ENCODE measurements at places on chromosomes 12 and 14. TPM values are rescaled to one million over a fixed set of nuclear protein-coding genes. Genes with fewer than 3 reads are reported as not detected.

DNA sequence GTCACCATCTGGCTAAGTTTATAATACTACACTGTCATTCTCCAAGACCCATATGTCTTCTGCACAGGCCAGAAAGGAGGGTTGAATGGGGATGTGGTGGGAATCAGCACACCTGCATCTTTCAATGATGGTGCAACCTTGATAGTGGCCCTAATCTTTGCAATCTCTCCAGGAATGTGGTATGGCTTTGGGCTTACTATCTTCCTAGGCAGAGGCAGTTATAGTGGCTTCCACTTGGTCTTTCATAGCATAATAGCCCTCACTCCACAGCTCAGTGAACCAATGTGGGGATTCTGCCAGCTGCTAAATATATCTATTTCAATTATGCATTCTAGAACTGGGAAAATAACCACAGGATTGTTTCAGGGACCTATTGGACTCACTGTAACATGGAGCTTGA is 61.8 kb upstream of the ATP2B1 start:
- no peak for DNase-seq

The KRAS gene
- total RNA-seq: 76.9 TPM

- DNase-seq: no peak
Observed at GRCh38 chr12:2934371-2934770, 24.8 kb upstream of the TEAD4 start.

GRCh38 chr12:105756961-105757360 is 381.8 kb downstream of the NUAK1 start:
- no peak for DNase-seq

The PMCH gene
- total RNA-seq: not detected

All from left colon (tissue), 2 donors.